ENCODE measurements at places on chromosomes 1 and 21.

GRCh38 chr1:92662048-92662447, 122.9 kb downstream of the EVI5 start:
- no peak for DNase-seq

- DNase-seq = no peak
Measured at GRCh38 chr1:93734999-93735398, 53.4 kb upstream of the BCAR3 start.

GRCh38 chr1:192186197-192186596, 27.9 kb downstream of the RGS18 start:
- DNase-seq = no peak

DNA sequence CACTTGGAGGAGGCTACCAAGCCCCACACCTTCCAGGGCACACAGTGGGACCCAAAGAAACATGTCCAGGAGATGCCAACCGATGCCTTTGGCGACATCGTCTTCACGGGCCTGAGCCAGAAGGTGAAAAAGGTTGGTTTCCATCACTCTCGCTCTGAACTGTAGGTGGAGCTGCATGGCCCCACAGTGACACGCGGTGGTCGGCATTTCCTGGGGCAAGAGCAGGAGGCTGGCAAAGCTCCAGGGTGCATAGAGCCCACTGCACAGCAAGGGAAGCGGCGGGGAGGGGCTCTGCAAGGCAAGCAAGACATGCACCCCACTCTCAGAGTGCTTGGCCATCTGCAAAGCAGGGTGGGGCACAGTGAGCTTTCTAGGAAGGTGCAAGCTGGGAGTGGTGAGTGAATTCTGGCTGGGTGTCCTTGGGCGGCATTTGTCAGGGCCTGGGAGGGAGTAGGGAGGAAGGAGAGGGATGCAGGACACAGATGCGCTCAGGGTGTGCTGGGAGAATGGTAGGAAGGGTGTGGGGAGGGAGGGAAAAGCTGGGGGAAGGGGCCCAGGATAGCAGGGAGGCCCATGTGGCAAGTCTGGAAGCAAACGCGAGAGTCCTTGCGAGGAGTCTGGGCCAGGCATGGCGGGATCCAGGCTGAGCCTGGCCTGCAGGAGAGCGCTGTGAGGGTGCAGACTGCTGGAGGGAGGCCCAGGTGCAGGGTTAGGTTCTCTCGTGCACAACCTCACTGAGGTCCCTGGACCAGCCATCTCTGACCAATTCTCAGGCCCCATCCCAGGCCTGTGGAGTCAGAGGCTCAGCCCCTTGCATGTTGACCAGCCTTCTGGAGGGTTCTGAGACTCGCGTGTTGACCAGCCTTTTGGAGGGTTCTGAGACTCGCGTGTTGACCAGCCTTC, 11.0 kb downstream of the TRPM2 start:
- no peak for DNase-seq

DNA sequence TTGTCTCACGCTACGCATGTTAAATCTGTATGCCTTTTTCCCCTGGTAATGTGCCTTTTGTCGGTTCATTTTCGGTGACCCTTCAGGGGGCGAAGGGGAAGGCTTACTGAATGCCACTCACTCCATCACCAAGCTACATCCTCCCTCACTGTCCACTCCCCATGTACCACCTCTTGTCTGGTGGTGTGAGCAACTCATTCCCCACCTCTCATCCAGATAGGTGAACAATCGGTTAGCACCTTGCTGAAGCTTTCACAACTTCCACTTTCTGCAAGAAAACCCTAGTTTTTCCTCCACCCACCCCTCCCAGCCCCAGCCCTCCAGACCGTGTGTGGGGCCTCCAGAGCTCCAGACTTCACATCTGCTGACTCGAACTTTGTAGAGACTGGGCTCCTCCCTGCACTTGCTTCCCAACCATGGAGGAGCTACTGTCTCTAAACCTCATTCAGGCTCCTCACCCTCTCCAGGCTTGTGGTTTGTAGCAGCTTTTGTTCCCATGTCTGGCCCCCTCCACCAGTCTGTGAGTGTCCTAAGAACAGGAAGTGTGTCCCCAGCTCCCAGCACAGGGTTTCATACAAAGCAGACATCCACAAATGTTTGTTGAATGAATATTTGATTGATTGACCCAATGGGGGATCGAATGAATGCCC, 48.4 kb upstream of the RUNX3 start:
- DNase-seq = no peak

GRCh38 chr1:230337266-230337665, 88.9 kb downstream of the PGBD5 start:
- DNase-seq = no peak

DNA sequence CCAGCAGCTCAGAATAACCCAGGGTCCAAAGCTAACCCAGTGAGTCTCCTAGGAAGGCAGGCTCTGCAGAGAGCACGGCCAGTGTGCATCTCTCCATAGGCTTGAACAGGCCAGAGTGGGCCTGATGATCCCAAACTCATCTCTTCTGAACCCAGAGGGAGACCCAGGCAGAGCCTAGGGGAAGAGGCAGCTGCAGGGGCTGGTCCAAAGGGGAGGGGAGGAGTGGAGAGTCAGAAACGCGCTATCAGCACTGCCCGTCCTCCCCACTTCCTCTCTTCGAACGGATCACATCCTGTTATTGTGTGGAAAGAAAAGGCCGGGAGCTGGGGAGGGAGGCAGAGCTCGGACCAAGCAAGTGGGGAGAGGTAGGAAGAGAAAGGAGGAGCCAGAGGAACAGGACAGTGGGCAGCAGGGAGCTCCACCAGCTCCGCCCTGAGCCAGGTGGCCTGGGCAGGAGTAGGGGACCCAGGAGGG, 20.2 kb downstream of the TAL1 start:
- DNase-seq = no peak

- no peak for DNase-seq
Measured at GRCh38 chr21:33075596-33076195, 5.8 kb downstream of the OLIG1 start.

DNA sequence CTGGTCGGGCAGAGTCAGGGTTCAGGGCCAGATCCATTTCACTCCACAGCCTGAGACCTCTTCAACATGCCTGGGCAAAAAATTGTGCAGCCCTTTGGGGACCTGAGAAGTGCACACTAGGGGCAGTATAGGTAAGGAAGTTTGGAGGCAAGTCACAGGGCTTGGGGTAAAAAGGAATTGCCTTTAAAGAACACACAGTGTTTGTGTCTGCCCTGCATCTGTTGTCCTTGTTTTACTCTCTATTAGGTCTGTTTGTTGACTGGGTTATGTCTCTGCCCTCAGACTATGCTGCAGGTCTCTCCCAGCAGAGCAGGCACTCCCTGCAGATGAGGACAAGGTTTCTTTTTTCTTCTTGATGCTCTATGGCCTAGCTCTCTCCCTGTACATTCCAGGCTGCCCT, 22.0 kb downstream of the LDLRAD2 start:
- no peak for DNase-seq

DNA sequence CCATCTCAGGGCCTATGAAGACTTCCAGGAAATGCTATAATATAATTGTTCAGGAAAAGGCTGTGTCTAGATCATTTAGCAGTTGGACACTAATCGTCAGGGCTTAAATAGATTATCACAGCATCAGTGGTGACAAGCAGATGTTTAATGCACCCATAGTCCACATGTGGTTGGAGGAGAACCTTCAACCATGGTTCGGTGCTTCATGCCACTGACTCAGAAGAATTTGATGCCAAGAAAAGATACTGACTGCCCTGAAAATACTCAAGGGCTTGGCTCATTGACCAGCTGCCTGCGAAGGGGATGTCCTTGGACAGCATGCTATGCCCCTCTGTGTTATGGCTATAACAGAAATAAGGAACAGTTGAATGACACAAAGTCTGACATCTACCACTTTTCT, 175.7 kb downstream of the HHIPL2 start:
- no peak for DNase-seq

GRCh38 chr21:16535102-16535422, 805.3 kb downstream of the USP25 start:
- peak; percentile 15 for DNase-seq

- DNase-seq = no peak
Measured at GRCh38 chr1:54378157-54378873, 27.9 kb downstream of the SSBP3 start.

- DNase-seq = no peak
Measured at GRCh38 chr1:44947774-44948311, 38.6 kb downstream of the EIF2B3 start.

DNA sequence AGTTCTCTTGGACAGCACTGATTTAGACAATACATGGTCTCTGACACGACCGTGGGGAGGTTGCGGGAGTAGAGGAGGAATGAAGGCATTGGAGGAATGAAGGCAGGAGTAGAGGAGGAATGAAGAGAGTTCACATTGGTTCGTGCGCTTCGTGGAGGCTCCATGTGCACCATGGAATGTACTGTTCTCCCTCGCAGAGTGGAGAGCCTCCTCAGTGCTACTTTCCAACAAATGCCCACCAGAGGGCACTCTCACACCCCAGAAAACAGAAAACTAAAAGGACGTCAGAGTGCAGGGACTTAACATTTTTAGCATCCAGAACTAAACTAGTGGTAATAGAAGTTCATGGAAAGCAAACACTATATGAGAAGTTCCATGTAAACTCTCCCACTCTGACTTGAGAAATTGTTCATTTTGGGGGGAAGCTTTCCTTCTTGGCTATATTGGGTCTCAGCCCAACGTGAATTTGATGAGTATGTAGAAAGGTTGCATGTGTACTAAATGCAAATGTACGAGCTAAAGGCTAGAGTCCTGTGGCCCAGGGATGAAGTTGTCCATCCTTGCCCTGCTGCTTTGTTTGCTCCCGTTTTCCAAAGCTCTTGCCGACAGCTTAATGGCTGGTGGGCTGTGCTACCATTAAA, 211.6 kb downstream of the LMX1A start:
- peak; percentile 77 for DNase-seq

DNA sequence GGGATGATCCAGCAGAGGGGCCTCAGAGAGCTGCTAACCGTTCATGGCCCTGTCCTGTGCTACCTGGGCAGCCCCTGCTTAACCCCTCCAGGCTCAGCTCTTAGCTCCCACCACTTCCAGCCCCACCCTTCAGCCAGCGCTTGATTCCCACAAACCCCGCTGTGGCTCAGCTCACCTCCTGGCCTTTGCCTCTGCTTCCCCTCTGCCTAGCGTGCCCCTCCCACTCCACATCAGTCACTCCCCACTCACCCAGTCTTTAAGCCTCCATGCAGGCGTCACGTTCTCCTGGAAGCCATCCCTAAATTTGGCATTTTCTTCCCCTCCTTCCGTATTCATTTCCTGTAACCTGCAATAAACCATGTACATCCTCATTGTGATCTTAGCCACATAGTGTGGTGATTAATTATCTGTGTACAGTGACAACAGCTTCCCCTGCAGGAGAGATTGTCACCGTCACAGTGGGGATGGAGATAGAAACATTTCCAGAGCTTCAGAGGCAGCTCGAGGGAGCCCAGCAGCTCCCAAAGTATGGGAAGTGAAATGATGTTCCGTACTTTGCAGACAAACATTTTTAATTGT, 65.5 kb downstream of the EPHB2 start:
- DNase-seq = no peak

DNA sequence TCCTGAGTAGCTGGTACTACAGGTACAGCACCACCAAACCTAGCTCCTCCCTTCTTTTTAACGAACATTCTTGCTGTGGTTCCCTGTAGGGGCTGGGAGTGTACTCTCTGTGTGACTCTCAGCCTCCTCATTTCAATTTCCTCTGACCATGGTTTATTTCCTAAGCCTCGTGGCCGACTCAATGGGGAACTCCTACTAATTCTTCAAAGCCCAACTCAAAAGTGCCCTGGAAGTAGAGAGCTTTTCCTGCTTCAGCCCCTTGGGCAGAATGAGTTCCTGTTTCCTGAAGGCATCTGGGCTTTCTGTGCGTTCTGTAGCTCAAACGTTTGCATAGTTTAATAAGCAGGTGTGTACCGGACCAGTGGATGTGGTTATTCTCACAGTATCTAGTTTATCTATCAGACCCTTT, 70.9 kb upstream of the ACOT11 start:
- DNase-seq = no peak

DNA sequence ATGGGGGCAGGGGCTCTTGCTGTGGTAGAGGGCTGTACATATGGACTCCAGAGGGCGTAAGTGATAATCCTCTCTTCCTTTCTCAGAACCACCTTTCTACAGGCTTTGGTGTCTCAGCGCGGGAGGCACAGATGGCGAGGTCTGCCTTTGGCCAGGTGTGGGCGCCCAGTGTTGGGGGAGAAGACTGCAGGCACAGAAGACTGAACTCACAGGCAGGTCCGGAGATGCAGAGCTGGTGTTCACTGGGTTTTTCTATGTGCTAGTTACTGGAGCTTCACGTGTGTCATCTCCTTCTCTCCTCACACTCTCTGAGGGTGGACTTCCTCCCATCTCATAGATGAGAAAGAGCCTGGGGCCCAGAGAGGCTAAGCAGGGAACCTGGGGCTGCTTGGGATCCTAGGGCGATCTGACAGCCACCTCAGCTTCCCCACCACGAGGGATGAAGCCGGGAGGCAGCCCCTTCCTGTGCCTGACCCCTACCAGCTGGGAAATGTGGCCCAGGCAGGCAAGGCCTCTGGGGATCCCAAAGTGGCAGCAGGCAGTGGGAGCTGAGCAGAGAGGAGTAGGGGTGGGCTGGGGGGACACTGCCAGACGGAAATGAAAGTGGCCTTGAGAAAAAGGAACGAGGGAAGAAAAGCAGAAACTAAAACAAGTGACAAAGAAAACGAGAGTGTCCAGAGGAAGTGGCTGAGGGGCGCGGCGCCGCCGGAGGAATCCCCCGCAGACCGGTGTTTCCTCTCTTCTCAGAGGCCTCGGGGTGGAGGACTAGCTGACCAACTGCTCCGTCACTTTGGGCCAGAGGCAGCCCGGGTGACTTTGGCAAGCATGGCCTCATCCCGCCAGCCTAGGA, 191.6 kb downstream of the HIVEP3 start:
- DNase-seq = no peak

GRCh38 chr21:31945141-31945540, 72.3 kb downstream of the HUNK start:
- DNase-seq = no peak

- no peak for DNase-seq
Measured at GRCh38 chr1:82628887-82629286, 828.2 kb downstream of the ADGRL2 start.

- no peak for DNase-seq
Measured at GRCh38 chr21:38914528-38915293, 109.0 kb downstream of the ETS2 start.

DNA sequence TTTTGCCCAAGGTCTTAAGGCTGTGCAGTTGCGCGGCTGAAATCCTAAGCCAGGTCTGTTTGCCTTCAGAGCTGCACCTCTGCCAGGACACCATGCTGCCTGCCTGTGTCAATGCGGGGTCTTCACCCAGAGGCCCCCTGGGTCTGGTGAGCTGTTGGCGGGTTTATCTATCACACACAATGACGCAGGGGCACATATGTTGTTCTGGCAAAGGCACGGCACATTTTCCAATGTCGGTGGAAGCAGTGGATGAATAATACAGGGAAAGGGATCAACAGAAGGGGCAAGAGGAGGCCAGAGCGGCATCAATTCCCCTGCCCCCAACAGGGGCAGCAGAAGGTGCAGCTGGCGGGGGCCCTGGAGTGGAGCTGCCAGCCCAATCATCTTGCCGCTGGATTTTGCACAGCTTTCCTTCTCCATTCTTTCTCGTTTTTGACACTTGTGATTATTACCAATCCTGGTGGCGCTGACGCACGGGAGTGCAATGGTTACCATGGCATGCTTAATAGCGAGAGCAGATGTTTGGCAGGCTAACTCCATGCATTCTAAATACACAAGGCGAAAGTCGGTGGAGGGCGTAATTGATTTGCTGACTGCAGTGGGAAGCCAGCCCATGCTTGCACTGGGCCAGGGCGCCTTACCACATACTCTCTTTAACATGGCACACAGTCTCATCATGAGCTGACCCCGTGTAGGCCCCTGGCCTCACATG, 45.8 kb upstream of the CYP2J2 start:
- no peak for DNase-seq

Data from HEK293T (cell line).